ENCODE measurements at places on chromosomes 4 and X. TPM values are rescaled to one million over a fixed set of nuclear protein-coding genes. Genes with fewer than 3 reads are reported as not detected.

Gene PRKG2
- total RNA-seq = 1.5 TPM

Gene STBD1
- total RNA-seq = 3.2 TPM

Gene VSIG1
- total RNA-seq = 2.6 TPM

Gene MAGEA2
- total RNA-seq = not detected

Gene MMRN1
- not detected for total RNA-seq

GRCh38 chr4:52144372-52144771 is 93.3 kb downstream of the SPATA18 start:
- no peaks in the 10 kb centered on the region for H3K27me3 ChIP-seq
- DNase-seq = no peak
- no peak overlapping the region for H3K4me3 ChIP-seq
- no peaks in the 10 kb centered on the region for H3K36me3 ChIP-seq

DNA sequence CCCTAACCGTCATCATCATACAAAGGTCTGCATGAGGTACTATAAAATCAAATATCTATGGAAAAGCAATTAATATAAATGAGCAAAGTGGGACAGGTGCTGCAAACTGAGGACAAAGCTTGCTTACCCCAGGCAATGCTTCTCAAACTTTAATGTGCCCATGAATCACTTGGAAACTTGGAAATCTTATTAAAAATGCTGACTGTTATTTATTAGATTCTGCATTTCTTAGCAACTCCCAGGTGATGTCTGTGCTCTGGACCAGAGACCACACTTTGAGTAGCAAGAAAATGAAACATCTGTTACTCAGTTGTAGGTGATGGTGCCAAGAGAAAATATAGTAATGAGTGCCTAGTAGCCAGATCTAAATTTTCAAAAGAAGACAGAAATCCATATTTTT is 890.4 kb upstream of the FTHL17 start:
- H3K27ac ChIP-seq = no peak overlapping the region
- no peaks in the 10 kb centered on the region for H3K36me3 ChIP-seq
- no peaks in the 10 kb centered on the region for H3K4me1 ChIP-seq
- no peak overlapping the region for H3K4me3 ChIP-seq
- H3K27me3 ChIP-seq = no peaks in the 10 kb centered on the region
- DNase-seq = no peak

DNA sequence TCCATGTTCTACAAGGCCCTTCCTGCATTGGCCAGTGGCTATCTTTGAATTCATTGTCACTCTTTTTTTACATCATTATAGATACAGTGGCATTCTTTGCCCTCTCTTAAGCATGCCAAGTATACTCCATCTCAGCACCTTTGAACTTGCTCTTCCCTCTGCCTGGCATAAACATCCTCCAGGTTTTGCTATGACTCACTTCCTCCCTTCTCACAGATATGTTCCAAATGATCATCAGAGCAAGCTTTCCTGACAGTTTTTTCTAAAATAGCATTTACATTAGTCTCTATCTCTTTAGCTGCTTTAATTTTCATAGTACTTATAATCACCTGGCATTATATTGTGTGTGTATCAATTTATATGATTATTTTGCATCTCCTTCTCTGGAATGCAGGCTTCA is 553.3 kb upstream of the MAGEB2 start:
- no peak for DNase-seq
- H3K27me3 ChIP-seq = no peaks in the 10 kb centered on the region
- peaks cover 24% of the 10 kb centered on the region for H3K4me1 ChIP-seq
- peak overlapping the region; percentile 17 for H3K4me3 ChIP-seq

DNA sequence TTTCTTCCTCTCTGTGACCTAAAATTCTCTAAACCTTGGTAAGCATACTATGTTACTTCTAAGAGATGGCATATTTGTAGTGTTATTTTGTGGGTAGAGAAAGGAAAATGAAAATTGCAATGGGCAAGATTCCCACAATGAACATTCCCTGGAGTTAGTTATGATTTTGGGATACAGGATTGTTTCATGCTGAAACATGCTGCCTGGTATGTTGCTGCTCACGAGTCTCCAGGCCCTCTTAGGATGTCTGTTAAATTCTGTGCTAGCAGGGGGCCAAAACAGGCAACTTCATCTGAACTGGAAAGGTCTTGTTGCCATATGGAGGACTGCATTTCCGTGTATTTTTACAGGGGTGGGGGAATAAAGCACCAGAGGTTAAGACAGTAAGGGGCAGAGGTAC is 18.9 kb upstream of the MSMO1 start:
- no peaks in the 10 kb centered on the region for H3K36me3 ChIP-seq
- no peak overlapping the region for H3K27ac ChIP-seq
- no peak overlapping the region for H3K4me3 ChIP-seq
- no peaks in the 10 kb centered on the region for H3K4me1 ChIP-seq
- H3K27me3 ChIP-seq = no peaks in the 10 kb centered on the region

GRCh38 chr4:188975271-188975670 is 836.0 kb downstream of the TRIML1 start:
- H3K4me1 ChIP-seq = no peaks in the 10 kb centered on the region
- no peaks in the 10 kb centered on the region for H3K27me3 ChIP-seq
- no peak overlapping the region for H3K27ac ChIP-seq
- DNase-seq = no peak

DNA sequence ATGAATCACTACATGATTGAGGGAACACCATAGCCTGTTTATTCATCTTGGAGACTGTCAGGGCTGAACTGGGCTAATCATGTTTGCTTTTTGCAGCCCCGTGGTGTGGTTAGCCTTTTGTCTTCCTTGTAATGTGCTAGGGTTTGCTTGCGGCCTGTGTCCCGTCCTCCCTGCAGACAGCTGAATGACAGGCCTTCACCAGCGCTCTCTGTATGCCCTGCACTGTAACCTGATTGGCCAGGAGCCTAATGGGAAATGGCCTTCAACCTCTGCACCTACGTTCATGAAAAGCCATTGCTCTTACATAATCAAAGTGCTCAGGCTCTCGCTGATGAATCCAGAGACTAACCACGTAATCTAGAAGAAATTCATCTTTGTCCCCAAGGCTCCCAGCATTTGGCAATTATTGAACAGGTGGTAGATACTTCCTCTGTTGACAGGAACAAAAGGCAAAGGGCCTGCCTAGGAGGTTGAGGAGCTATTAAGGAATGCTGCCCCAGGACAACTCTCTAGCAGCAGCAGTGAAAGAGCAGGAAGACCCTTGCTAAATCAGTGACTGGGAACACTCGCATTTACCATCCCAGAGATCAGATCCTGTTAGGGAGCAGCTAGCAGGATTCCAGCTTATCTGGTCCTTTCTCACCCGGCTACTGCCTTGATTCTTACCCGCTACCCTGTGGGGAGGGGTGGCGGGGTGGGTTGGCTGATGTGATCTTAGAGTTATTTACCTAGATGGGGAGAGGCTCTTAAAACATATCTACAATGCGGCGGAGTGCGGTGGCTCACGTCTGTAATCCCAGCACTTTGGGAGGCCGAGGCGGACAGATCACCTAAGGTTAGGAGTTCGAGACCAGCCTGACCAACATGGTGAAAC is 42.3 kb upstream of the FAT1 start:
- H3K36me3 ChIP-seq = peaks cover 12% of the 10 kb centered on the region
- H3K27me3 ChIP-seq = no peaks in the 10 kb centered on the region
- peak overlapping the region; percentile 89 for H3K27ac ChIP-seq
- H3K4me3 ChIP-seq = peak overlapping the region; percentile 46
- DNase-seq = peak; percentile 65

DNA sequence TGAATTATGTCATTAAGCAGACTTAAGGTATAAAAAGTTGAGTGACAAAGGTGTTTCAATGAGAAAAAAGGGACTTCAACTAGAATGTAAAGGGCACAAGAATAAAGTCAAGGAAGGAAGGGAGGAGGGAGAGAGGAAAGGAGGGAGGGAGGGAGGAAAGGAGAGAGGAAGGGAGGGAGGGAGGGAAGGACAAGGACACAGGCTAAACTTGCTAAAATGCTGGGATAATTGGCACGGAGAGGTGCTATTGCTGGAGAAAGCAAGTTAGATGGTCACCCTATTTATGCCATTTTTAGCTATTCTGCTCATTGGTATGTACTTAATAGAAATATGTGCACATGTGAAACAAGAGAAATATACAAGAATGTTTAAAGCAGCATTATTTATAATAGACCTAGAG is 44.9 kb upstream of the SPP1 start:
- H3K4me1 ChIP-seq = no peaks in the 10 kb centered on the region
- no peaks in the 10 kb centered on the region for H3K27me3 ChIP-seq
- H3K36me3 ChIP-seq = no peaks in the 10 kb centered on the region

GRCh38 chrX:43940816-43941474 is 32.2 kb downstream of the NDP start:
- peaks cover 9% of the 10 kb centered on the region for H3K4me1 ChIP-seq
- DNase-seq = peak; percentile 10
- H3K36me3 ChIP-seq = no peaks in the 10 kb centered on the region

DNA sequence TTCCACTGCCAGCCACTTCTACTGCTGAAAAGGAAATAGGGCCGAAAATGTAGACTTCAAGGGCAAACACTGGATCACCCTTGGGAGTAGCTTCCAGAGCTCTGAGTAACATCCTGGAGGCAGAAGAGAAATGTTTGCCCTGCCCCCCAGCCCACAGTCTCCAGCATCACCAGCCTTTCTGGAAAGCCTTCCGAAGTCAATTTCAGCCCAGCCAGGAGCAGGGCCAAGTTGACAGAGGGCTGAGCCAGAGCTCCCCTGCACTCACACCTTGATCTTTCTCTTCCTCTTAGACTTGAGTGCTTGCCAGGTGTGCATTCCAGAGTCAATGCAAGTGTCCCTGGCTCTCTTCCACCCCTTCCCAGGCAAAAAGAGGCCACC is 35.2 kb downstream of the SLC25A5 start:
- peaks cover 14% of the 10 kb centered on the region for H3K36me3 ChIP-seq
- DNase-seq = peak; percentile 80
- no peaks in the 10 kb centered on the region for H3K27me3 ChIP-seq

All from Calu3 (cell line).